ENCODE measurements at places on chromosomes 5 and 9.

- no peak for DNase-seq
Observed at GRCh38 chr5:1182633-1183423, 18.6 kb upstream of the SLC6A19 start.

DNA sequence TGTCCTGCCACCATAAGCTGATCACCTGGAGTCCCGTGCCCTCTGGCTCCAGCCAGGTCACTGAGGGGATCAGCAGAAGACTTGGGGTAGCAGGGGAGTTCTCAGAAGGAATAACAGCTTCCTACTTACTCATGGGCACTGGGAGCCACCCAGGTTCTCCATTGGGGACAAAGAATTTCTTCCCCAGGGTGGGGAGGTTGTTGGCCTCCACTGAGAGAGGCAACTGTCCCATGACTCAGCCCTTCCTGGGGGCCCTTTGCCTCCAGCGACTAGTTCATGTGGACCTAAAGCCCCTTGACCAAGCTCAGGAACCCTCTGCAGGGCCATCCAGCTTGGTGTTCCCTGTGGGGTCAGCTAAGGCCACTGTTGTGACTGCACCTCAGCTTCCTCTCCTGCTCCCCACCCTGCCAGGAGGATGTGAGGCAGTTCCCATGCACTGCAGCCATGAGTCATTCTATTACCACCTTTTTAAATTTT, 175.0 kb downstream of the AUH start:
- no peak for DNase-seq

GRCh38 chr5:172385707-172386106, 68.6 kb downstream of the SH3PXD2B start:
- no peak for DNase-seq

DNA sequence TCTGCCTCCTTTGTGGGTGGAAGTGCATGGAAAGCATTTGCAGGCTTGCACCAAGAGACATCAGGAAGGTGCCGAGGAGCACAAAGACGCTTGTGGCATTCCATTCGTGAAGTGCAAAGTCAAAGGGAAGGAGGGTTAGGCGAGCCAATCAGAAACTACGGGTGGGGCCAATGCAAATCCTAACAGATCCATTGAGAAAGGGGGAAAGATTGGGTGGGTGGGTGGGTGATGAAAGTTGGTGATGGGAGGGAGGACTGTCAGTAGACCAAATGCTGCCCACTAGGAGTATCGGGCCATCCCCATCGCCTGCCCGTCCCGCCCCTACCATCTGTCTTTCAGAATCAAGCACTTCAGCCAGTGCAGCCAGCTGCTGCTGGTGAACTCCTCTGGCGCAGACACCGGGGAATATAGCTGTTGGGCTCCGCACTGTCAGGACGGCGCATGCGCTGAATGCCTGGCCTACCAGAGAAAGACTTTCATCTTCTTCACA, 17.1 kb upstream of the ANXA6 start:
- DNase-seq = no peak

- DNase-seq = no peak
Observed at GRCh38 chr9:135744333-135745070, 42.5 kb downstream of the KCNT1 start.

GRCh38 chr5:147554261-147554817, 44.5 kb upstream of the DPYSL3 start:
- DNase-seq = no peak

DNA sequence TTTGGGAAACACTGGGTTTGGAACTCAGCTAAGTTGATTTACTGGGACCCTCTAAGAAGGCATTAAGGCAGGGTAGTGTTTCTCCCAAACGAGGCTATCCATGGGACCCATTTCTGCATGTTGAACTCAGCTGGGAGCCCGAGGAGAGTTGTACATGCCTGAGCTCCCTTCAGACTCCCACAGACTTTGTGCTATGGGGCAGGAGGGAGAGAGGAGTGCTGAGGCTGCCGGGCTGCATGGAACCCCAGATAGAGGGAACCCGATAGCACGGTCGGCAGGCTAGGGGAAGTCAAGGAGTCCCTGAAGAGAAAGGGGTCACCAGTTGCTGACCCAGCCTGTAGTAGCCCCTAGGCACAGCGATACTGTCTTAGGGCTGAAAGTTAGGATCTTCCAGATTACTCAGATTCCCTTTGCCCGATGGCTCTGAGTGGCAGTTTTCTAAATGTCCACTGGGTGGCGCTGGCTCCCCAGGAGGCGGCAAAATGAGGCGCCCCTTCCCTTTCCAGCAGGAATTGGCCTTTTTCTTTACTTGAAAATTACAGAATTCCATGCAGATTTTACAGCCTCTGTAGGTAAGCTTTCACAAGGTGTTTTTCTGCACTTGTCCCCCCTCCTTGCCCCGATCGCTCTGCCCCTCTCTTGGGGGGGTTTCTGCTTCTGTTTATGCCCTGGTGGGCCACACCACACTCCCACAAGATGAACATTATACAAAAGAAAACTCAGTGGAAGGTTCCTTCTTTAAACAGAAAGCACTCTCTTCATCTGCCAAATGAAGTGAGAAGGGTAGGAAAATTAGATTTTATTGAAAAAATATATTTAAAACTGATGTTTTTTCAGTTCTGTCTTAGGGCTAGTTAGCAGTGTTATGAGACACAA, 17.8 kb downstream of the NANS start:
- DNase-seq = no peak

DNA sequence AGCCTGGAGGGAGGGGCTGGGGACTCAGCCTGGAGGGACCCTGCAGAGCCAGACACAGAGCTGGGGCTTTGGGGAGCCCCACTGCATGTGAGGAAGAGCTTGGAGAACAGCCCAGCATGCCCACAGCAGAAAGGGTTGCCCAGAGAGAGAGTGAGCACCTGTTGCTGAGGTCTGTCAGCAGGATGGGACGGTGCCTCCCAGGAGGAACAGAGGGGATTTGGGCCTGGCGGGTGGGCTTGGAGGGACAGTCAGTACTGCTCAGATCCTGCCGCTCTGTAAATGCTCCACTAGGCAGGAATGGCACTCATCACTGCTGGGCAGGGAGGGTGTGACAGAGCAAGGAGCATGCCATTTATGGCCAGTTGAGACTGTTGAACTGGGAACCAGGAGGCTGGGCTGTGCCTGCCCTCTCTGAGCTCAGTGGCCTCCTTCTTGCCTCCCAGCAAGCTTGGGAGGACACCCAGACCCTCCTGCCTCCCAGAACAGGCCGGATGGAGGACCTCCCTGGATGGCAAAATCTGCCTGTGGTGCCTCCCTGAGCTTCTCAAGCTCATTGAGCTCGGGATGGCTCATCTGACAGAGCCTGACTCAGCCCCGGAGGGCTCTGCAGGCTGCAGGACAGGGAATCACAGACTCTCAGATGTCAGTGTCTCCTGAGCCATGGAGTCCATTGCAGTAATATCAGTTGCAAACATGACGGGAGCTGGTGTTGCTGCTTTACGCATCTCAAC, 786 bp upstream of the HRCT1 start:
- no peak for DNase-seq

DNA sequence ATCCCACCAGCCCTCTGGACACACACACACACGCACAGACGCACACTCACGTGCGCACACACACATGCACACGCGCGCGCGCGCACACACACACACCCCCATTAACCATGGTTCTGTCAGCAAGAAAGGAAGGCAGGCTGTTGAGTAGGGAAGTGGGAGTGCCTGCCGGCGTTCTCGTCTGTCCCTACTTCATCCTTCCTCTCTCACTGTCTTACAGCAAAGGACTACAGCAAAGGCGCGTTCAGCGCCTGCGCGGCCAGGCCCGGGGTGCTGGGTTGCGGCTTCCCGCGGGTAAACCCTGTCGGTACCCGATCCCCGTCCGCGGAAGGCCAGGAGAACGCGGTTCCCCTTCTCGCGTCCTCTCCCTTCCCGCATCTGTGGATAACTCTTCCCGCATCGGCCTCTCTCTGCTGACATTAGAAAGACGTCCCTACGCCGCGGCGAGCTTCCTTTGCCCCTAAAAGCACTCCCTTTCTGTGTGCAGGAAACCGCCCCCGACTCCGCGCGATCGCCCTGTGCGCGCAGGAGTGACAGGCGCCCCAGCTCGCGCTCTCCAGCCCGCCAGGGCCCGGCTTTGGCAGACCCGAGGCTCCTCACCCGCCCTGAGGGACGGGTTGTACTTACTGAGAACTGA, 219.2 kb downstream of the AGTPBP1 start:
- DNase-seq = no peak

- no peak for DNase-seq
Observed at GRCh38 chr9:30913331-30913730, 1471.1 kb upstream of the ACO1 start.

- DNase-seq = no peak
Observed at GRCh38 chr9:68741234-68741633, 36.2 kb downstream of the PIP5K1B start.

- DNase-seq = no peak
Observed at GRCh38 chr5:127358284-127358683, 67.7 kb downstream of the MEGF10 start.

DNA sequence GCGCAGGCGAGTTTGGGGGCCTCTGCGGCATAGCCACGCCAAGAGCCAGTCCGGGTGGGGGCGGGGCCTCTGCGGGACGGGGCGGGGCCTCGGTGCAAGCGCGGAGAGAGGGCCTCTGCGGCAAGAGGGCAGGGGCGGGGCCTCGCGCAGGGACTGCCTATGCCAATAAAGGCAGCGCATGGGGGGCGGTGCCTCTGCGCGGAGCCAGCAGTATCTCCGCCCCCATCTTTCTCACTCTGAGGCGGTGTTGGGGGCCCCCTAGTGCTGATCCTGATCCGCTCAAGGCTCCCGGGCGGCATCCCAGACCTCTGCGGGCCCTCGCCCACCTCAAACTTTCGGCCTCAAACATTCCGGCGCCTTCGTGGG, 9.2 kb upstream of the GPRIN1 start:
- peak; percentile 61 for DNase-seq

DNA sequence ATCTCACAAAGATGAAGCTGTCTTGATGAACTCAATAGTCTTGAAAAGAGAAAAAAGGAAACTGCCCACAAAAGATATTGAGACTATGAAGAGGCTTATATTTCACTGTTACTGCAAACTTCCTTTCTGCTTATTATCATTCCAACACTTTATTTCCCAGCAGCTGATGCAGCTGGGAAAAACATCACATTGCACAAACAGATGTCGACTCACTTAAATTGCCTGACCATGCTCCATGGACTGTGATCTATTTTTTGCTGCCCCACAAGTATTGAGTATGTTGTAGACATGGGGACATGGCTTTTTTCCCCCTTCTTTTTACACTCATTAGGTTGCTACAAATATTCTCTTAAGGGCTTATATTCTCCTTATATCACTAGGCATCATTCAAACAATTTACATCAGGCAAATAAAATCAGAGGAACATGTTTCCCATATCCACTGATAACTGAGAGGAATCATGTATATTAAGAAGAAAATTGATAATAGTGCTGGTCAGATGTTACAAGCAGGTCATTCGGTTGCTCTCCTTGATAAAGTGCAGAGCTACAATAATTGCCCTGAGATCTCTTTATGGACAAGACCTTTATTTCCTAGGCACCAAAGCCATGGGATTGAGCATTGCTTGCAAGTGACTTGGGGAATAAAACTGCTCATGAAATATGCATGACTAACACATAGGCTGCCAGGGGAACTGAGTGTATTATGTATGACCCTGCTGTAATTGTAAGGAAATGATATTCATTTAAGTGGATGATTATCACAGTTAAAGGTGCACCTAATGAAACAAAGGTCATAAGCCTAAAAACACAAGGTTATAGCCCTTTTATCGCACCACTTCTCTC, 509.9 kb downstream of the ZNF608 start:
- DNase-seq = no peak

DNA sequence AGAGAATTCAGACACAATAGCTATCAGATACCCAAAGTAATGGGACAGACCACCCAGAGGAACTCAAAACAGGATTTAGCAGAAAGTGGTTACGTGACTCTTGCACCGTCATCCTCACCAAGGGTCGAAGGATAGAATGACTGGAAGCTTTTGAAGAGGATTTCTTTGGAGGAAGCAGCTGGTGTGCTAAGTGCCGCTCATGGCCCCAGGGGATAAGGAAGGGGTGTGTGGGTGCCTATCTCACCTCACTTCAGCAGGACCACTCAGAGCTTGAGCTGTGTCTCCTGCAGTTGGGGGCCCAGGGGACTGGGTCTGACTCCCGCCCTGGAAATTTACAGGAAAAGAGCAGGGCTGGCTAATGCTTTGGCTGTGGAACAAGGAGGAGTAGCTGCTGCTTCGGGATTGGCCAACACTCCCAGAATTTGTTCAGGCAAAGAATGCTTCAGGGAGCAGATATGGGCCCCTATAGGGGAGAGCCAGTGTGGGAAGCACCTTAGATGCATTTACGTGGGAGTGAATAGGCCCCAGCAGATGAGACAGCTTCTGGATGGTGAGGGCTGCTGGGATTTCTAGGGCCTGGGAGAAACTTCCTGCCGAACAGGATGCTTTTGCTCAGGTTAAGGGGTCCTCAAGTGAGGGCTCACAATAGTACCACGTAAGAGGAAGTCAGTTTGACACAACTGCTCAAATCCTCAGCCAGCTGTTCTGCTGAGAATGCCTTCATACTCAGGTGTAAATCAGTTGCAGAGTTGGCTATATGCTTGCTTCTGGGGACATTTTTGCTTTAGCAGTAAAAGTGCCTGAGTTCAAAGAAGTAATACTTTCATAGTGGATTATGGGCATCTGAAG, 29.1 kb upstream of the TOMM5 start:
- DNase-seq = no peak

Measured in pulmonary artery endothelial cell (primary cell).